Brain microvascular endothelial cell (primary cell): ENCODE measurements at places on chromosomes 5 and 9.

GRCh38 chr5:172417130-172417841, 37.0 kb downstream of the SH3PXD2B start:
- DNase-seq = no peak

- no peak for DNase-seq
Measured at GRCh38 chr5:19258686-19259085, 729.3 kb downstream of the CDH18 start.

DNA sequence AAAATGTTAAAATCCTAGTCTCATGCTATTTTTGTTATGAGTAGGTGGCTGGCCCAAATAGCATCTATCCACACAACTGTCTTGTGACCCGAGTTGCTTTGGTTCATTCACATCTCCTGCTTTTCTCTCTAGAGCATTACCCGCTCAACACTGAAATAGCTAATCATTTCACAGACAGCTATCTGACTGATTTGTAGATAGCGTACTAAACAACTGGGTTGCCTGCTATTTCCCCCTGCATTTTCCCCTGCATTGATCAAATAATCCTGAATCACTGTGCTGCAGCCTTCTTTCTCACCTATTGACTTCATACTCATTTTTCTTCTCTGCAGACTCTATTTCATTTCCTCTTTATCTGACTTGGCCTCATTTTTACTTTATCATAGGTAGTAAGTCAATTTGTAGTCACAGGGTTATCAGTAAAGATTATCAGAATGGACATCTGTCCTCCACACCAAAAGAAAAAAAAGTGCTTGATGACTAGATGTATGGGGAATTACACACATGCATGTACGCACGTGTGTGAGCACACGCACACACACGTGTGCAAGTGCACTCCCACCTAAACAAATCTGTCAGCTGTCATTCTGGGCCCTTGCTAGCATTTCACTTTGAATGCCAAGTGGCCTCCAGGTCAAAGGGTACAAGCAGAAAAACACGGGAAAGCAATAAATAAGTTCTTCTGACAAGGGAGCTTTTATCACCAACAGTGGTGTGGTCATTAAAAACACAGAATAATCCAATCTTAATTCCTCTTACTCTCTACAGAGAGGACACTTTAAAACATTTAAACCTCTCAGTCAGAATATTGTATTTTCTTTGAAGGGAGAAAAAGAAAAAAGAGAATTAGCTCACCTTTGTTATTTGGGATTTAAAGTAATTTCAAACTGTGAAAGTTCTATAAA, 501.6 kb downstream of the EFNA5 start:
- no peak for DNase-seq

GRCh38 chr9:68577774-68578591, 37.3 kb upstream of the TMEM252 start:
- DNase-seq = no peak

DNA sequence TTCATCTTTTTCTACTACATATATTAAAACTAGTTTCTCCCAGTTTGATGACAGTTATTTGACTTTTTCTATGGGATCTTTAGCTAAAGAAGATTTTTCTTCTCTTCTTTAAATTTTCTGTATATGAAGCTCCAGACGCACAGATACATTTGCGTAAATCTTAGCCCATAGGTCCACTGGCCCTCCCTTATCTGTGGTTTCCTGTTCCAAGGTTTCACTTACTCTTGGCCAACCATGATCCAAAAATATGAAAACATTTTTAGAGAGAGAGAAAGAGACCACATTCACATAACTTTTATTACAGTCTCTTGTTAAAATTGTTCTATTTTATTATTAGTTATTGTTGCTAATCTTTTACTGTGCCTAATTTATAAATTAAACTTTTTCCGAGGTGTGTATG, 270.2 kb upstream of the DAPK1 start:
- no peak for DNase-seq

- no peak for DNase-seq
Measured at GRCh38 chr9:122131401-122132001, 28.1 kb downstream of the NDUFA8 start.

DNA sequence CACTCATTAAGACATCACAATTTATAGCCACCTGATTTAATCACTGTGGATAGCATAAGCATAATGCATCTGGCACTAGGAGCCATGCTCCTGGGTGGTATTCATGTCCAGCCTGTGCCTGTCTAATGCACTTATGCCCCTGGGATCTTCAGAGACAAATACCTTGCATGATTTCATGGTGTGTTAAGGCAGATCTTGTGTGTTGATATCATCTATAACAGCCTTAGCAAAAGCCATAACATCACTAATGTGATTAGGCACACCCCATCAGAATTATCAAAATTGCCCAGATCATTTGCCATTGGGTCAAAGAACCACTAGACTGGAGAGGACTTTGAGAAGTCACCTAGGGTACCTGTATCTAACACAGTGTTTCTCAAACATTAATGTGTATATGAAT, 43.7 kb upstream of the SELENOP start:
- no peak for DNase-seq

- no peak for DNase-seq
Measured at GRCh38 chr5:32562056-32562455, 23.3 kb upstream of the SUB1 start.

DNA sequence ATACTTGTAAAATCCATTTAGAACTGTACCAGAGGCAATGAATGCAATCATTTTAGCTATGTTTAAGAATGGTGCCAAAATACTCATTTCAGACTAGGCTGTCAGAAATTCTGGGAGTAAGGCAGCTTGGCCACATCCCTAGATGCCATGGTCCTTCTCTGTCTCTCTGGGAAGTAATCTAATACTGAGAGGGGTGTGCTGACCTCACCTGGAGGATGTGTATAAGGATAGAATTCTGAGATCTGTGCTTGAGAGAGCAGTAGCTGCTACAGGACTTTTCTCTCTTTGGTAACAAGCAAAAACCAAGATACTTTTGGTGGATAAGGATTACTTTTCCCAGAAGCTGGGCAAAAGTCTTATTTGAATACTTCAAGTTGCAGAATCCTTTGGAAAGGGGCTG, 68.1 kb upstream of the MRPS30 start:
- no peak for DNase-seq

DNA sequence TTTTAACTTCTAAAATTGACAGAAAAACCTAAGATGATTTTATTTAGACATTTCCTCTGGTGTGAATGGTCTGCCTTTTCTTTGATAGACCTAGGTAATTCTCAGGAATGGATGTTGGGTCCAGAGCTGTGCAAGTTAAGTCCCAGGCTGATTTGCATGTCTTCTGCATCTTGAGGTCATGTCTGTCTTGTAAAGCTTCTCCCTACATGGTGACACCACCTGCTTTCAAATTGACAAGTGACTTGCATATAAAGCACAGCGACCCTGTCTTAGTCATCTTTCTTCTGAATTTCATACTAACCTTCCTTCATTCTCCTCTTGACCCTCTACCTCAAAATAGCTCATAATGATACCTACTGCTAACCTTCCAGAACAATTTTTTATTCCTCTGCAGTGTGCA, 29.2 kb downstream of the OSTF1 start:
- DNase-seq = no peak

DNA sequence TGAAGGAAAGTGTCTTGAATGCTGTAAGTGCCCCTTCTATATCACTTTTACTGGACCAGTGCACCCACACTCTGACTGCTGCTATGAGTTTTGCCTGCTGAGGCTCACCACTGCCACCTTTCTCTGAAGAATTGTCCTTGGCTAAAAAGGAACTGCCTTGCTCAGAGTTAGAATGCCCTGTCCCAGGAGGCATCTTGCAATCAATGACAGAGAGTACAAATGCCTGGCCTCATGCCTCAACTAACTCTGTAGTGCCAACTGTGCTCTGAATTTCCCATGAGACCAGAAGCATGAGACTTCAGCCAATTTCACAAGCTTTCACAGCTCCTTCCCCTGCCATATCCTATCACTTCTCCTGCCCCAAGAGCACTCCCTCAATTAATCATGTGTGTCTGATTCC, 569.7 kb downstream of the ZNF608 start:
- DNase-seq = no peak

DNA sequence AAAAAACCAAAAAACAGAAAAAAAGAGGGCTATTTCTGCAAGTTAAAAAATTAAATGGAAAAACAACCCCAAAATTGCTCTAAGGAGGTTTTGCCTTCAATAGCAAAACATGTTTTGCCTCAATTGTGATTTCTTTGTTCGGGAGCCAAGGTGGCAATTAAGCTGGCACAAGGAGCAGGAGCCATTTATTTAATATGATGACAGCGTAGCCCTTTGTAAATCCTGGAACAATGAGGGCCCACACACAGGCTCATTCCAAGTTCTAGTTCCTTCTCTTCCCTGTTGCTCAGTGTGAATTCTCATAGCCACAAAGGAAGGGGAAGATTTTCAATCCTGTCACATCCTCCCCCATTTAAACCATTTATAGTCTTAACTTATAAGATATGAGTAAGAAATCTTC, 353.2 kb downstream of the PDE4D start:
- DNase-seq = no peak

DNA sequence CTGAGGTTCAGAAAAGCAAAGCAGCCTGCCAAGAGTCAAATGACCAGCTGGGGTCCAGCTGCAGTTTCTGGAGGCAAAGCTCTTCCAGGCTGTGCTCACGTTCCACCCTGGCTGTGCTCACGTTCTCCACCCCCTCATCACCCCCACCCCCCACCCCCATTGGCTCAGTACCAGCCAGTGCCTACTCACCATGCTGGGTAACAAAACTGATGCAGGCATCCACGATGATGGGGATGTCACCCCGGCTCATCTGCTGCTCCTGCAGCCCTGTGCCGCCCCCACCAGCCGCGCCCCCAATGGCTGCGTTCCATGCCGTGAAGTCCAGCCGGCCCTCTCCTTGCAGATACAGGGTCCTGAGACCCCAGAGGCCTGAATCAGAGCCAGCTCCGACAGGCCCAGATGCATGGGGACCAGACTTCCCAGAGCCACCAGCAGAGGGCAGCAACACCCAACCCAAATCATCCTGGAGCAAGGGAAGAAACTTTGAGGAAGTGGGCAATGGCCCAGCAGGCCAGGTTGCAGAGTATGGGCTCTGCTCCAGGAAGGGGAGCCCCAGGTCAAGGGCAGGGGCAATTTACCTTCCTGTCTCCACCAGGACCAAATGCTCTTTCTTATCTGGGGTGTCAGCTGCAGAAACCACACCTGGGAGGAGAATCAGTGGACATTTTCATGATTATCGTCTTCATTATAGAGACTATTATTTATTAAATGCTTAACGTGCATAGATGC, 13.7 kb upstream of the FCHSD1 start:
- DNase-seq = peak; percentile 54

DNA sequence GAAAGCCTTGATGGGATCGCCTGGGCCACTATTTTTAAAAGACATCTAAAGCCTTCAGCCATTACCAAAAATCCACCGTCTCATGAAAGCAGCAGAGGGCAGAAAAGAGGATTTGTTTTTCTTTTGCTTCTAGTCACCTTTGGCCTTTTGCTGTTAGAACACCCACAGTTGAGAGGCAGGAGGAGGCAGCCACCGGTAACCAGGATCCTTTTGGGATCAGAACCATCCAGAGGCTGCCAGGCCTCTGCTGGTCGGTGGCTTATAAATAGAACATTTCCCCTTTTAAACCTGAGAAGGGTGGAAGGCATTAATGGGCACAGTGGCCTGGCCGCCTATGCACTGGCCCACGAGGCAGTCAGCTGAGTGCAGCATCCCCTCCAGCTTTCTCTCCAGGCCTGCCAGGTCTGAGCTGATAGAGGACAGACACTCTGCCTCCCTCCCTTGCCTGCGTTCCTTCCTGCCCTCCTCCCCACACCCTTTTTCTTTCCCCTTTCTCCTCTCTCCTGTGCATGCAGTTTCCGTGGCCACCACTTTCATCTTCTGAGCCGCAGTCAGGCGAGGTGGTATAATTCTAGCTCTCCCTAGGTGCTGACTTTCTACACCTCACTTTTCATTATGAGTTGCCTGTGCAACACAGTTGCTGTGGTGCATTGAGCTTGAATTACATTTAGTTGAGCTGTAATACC, 253.4 kb downstream of the ARHGAP26 start:
- DNase-seq = no peak

GRCh38 chr5:856531-857425, 6.0 kb upstream of the ZDHHC11 start:
- DNase-seq = no peak

- no peak for DNase-seq
Measured at GRCh38 chr5:125452991-125453390, 706.6 kb upstream of the ZNF608 start.

- no peak for DNase-seq
Measured at GRCh38 chr5:173200356-173200755, 34.6 kb downstream of the NKX2-5 start.

DNA sequence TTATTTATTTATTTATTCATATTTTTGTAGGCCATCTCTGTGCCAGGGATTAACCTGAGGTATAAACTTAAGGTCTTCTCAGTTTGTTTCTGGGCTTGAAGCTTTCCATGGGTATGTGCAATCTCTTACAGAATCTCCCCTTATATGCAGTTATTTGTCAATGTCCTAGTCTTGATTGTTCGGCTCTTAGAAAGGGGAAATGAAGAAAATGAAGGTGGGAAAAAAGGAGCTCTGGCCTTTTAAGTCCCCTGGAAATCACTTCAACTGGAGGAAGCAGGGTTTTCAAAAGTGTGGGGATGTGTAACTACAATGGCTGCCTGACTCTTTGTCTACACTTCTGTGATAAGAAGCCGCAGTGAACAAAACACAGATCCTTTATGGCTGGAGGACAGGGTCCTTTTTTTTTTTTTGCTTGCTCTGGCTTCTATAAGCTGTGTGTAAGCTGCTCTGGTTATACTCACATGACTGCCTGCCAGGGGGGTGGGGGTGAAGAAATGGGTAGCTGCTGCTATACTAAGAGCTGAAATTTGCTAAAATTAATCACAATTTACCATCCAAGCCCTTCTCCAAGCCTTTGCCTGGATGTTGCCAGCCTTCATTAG, 33.7 kb downstream of the CENPP start:
- no peak for DNase-seq

DNA sequence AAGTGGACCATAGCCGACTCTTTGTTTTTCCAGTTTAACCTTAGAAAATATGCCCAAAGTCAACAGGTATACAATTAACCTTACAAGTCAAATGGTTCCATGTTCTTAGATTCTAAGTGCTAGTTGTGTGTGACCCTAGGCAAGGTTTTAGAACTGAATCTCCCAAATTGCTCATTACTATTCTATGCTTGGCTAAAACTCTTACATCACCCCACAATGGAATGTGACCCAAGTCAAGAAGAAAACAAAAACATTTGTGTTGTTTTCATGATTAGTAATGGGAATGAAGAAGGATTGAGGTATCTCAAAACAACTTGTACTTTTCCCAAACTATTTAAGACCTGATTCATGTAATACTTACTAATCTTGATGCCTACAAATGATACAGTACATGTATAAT, 159.2 kb downstream of the ARRDC3 start:
- DNase-seq = no peak

GRCh38 chr5:160621526-160621925, 199.9 kb downstream of the PTTG1 start:
- DNase-seq = no peak
